ENCODE measurements at places on chromosomes 6 and 20.

DNA sequence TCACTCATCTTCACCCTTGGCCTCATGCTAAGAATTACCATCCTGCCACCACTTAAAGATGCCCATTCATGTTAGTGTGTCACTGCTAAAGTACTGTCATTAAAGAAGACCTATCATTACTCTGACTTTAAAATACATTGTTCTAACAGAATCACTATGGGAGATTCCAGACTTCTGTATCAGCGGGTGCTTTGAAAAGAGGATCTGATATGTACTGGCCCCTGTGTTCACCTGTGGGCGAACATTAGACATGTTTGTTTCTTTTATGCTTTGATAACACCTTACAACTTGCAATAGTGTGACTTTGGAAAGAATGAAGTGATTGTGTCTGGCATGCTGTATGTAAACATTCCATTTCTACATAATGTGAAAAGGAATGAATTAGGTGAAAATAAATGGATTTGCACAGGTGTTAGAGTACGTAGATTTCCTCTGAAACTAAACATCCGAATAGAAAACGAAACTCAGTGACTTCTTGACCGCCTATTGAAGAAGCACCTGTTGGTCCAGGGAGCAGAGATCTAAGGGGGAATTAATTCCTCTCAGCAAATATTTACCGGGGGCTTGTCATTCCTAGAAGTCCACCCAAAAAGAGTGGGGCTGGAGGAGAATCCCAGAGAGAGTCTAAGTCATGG lies 132.3 kb downstream of the CARMIL1 start:
- DNase-seq = no peak

- no peak for DNase-seq
Observed at GRCh38 chr6:56688521-56688920, 45.8 kb upstream of the DST start.

- no peak for DNase-seq
Observed at GRCh38 chr6:106114492-106114891, 28.4 kb downstream of the PRDM1 start.

DNA sequence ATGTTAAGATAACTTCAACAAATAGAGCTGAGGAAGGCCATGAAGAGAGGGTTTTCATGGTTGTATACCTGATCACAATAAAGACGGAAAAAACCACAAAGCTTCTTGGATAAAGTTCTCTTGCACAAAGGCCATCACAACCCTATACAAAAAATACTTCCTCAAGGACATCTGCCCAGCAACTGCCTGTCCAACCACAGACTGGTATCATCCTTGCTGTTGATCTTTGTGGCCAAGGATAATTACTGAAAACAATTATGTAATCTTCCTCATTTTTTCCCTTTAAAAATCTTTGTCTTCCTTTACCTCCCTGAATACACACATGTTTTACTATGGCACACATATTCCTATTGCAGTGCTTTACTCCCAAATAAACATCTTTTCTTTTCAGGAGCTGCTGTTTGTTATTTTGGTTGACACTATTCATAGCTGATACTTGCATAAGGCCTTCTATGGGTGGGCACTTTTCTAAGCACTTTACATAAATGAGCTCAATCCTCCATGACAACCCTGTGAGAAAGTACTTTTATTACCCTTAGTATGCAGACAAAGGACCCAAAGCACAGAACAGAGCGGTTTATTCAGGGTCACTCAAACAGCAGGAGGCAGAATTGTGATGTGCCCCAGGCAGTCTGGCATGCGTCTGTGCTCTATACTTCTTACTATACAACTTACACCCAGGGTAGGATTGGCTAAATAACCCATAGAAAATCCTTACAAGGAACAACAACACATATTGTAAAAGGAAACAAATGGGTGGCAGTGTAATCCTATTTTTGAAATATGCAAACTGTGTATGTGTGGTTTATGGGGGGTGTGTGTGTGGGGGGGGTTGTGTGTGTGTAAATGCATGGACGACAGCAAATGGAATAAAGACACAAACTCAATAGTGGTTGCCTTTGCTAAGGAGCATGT lies 35.1 kb downstream of the SNRNP48 start:
- no peak for DNase-seq

GRCh38 chr6:157724960-157725741 lies 97.9 kb upstream of the SNX9 start:
- no peak for DNase-seq

GRCh38 chr20:25128649-25129048 lies 46.7 kb upstream of the VSX1 start:
- DNase-seq = no peak

GRCh38 chr6:170089963-170090362 lies 200.9 kb downstream of the DLL1 start:
- no peak for DNase-seq

DNA sequence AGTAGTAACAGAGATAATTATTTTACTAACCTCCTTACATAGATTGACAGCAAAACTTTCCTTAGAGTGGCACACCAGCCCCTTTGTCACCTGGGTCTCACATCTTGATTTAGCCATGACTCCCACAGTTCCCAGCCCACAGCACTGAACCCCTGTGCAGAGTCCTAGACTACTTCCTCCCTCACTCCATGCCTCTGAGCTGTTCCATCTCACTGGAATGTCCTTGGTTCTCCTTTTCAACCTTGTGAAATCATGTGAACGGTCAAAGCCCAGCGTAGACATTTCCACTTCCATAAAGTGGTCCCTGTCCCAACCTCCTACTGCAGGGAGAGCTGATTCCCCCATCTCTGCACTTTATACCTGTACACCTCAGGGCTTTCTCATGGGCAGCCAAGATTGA lies 19.7 kb downstream of the CGA start:
- no peak for DNase-seq

DNA sequence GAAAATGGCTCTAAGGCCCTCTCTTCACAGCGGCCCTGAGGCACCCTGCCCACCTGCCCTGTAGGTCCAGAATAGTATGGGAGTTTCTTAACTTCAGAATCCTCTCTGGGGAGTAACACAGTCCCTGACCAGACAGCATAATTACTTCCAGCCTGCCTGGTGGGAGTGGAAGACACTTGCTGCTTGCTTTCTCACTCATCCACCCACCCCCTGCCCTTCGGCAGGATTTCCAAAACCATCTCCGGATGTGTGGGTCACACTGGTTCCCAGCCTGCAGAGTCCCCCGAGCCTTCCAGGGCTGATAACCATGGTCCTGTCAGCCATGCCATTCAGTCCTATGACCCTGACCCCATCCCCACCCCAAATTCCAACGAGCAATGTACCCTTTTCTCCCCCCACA lies 5.4 kb downstream of the SLC29A1 start:
- no peak for DNase-seq

- peak; percentile 81 for DNase-seq
Observed at GRCh38 chr20:50027611-50028105, 44.9 kb downstream of the SNAI1 start.

- DNase-seq = no peak
Observed at GRCh38 chr6:12436224-12436623, 146.1 kb downstream of the EDN1 start.

GRCh38 chr6:149342525-149342924 lies 25.0 kb downstream of the TAB2 start:
- DNase-seq = no peak

DNA sequence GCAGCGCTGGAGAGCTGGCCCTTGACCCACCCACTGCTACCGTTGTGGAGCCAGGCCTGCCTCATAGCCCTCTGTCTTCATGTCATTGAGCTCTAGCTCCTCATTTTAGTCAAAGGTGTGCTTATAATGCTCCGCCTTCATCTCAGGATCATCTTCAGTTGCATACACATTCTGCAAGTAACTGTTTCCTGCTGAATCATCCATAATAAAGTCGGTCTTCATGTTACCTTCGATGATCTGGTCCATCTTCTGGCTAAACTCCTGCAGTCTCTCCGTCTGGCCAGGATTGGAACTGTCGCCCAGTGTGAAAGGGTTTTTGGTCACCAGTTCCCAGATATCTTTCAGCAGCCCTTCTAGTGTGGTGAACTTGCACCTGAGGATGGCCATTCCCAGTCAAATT lies 62.6 kb upstream of the ARMC2 start:
- DNase-seq = no peak

- no peak for DNase-seq
Observed at GRCh38 chr6:113031591-113032238, 684.6 kb downstream of the RFPL4B start.

- DNase-seq = no peak
Observed at GRCh38 chr20:51139891-51140290, 117.0 kb upstream of the KCNG1 start.

- no peak for DNase-seq
Observed at GRCh38 chr6:37241775-37242428, 15.7 kb upstream of the TBC1D22B start.

GRCh38 chr20:5557123-5557522 lies 193.1 kb upstream of the SHLD1 start:
- peak; percentile 65 for DNase-seq

GRCh38 chr6:113137426-113137825 lies 719.7 kb upstream of the MARCKS start:
- DNase-seq = no peak

DNA sequence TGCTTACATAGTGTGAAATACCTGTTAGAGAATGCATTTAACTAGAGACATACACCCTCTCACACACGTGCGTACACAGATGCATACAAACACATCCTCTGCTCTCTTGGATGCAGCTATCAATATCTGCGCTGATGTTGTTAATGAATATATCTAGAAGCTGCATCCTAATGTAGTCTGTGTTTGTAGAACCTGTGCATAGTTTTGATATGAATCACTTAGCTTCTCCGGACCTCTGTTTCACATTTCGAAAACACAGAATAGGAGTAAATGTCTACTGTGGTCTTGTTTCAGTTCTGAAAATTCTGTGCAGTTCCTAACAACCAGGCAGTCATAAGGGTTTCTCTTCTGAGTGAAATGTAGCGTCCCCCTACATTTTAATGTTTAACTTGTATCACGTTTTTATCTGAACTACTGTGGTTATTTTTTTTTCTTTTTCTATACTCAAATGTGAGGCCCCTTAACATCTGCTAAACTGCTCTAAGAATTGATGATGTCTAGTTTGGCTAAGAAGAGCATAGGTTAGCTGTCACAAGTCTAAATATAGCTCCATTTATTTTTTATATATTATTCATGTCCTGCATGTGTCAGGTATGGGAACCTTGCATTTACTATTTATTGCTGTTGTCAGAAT lies 254.5 kb downstream of the TMEM242 start:
- DNase-seq = no peak

DNA sequence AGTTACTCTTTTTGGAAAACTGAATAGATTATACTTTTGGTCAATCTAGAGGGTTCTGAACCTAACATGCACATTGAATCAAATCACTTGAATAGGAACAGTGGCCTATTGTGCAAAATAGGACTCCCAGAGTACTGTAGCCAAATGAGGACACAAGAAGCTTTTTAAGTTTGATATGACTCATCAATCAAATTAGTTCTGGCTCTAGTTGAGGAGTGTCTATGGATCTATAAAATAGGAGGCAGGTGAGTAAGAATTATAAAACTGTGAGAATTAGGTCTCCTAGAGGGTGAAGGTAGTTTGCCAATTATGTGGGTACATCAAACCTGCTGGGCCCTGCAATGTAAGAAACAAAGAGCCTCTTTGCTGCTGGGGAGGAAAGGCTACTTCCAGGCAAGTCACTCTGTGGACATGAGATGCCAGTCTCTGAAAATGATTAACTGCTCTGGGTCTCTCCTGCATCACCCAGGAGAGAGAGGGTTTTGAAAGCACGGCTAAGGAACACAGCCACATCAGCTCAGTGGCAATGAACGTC lies 112.3 kb downstream of the RCAN2 start:
- DNase-seq = no peak

GRCh38 chr6:14386668-14387067 lies 269.1 kb downstream of the CD83 start:
- no peak for DNase-seq

- DNase-seq = no peak
Observed at GRCh38 chr20:63409066-63409833, 48.1 kb upstream of the CHRNA4 start.

DNA sequence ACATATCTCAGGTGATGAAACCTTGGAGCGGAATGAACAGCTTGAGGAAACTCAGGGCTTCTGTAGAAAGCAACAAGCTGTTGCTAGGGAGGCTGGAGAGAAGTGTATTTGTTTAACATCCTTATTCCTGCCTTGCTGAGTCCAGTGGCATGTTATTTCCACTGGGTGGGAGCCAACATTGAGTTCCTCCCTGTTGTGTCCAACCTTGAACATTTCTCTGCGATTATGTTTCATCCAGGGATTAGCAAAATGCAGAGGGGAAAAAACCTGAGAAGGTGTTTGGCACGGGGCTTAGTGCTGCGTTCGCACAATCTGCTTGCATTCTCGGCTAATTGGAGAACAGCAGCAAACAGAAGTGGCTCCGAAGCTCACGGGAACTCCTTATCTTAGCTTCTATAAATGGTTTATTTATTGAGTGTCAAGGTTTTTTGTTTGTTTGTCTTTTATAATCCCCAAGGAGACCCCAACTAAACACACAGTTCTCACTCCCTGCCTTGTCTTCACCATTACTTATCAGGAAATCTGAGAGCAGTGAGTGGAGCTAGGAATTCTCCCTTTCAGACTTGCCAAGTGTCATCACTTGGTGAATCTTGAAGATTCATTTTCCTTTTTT lies 412.8 kb downstream of the CDC5L start:
- DNase-seq = peak; percentile 69

- DNase-seq = no peak
Observed at GRCh38 chr20:60947819-60948218, 304.2 kb upstream of the CDH4 start.

DNA sequence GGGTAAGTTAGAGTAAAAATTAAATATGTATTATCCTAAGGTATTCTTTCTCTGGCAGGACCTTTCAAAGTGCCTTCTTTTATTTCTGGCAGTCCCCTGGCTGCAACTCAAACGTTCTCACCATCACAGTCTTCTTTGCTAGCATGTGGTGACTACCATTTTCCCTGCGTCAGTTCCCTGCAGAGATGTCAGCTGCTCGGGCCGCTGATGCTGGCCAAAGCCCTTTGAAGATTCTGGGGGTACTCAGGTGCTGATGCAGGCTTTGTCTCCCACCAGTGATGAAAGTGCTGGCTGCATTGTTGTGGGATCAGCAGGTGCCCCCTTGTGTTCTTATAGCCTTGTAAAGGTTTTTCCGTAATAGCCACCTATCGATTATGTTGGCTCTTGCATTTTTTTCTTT lies 140.1 kb downstream of the BTBD3 start:
- no peak for DNase-seq

- no peak for DNase-seq
Observed at GRCh38 chr6:9614778-9615177, 800.1 kb downstream of the TFAP2A start.
